Fibroblast of lung (primary cell): ENCODE measurements at places on chromosomes 1 and 21. TPM values are rescaled to one million over a fixed set of nuclear protein-coding genes. Genes with fewer than 3 reads are reported as not detected.

Gene CADM3
- total RNA-seq, result 2.1 TPM in 1 of 2 replicates, not detected in the other

Gene NR1I3
- not detected in 2 replicates for total RNA-seq

Gene AKR7A3
- 0.33 and 0.51 TPM in 2 replicates for total RNA-seq

Gene C1orf185
- not detected in 2 replicates for total RNA-seq

Gene KCNJ9
- total RNA-seq, result under 0.01 TPM in 2 replicates

Gene DNAH14
- 16.7 and 19.7 TPM in 2 replicates for total RNA-seq

Gene RIMKLA
- total RNA-seq, result under 0.01 TPM in 2 replicates

Gene PROK1
- not detected in 2 replicates for total RNA-seq

Gene USH2A
- under 0.01 TPM in 2 replicates for total RNA-seq

Gene CACNA1S
- total RNA-seq, result not detected in 2 replicates

Gene HMGCS2
- total RNA-seq, result not detected in 2 replicates

Gene HSD3B2
- total RNA-seq, result not detected in 2 replicates

Gene HLX
- 22.3 and 25.2 TPM in 2 replicates for total RNA-seq

Gene MT1HL1
- not detected in 2 replicates for total RNA-seq

Gene ZMPSTE24
- 60.9 and 68.8 TPM in 2 replicates for total RNA-seq

Gene TMPRSS2
- total RNA-seq, result 0.17 and 0.26 TPM in 2 replicates

Gene PLPPR5
- total RNA-seq, result under 0.01 TPM in 1 of 2 replicates, not detected in the other

Gene GJA9
- total RNA-seq, result under 0.01 TPM in 1 of 2 replicates, not detected in the other

Gene MX2
- total RNA-seq, result 3.6 and 5.4 TPM in 2 replicates

Gene TAF13
- 59.1 and 66.6 TPM in 2 replicates for total RNA-seq

Gene FCRL3
- total RNA-seq, result not detected in 2 replicates

Gene RGS8
- total RNA-seq, result not detected in 2 replicates

Gene WNT4
- under 0.01 TPM in 1 of 2 replicates, not detected in the other for total RNA-seq

Gene GNPAT
- total RNA-seq, result 56.2 and 60.4 TPM in 2 replicates

Gene C1QB
- not detected in 2 replicates for total RNA-seq

Gene COL6A2
- total RNA-seq, result 782 and 928 TPM in 2 replicates
